COR-L47 (cell line): ENCODE measurements at places on chromosomes 7 and 10.
A peak's percentile ranks its signal among the peaks of the same experiment; 100 is the strongest.

DNA sequence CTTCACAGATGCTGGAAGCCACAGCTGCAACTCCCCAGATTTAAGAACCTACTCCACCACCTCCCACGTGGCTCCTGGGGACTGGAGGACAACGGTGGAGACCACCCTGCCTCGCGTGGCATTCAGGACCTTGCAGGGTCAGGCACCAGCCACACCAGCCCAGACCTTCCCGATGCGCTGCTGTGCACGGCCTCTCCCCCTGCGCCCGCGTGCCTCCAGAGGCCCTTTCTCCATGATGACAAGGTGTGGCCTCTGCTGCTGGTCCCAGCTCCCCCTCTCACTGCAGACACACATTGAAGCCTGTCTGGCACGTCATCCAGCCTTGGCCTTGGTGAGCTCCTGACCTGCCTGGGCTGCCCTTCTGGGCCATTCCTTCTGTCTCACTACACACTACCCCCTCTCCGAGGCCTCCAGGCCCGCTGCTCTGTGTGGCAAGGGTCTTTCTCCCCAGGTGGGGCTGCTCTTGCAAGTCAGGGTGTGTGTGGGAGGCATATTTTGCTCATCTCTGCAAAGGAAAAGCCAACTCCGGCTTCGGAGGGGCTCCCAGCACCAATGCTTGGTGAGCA, 254.8 kb downstream of the MAD1L1 start:
- no peak for DNase-seq

- DNase-seq, result no peak
These were observed 76.1 kb downstream of the ZNF277 start for GRCh38 chr7:112282476-112283188.

DNA sequence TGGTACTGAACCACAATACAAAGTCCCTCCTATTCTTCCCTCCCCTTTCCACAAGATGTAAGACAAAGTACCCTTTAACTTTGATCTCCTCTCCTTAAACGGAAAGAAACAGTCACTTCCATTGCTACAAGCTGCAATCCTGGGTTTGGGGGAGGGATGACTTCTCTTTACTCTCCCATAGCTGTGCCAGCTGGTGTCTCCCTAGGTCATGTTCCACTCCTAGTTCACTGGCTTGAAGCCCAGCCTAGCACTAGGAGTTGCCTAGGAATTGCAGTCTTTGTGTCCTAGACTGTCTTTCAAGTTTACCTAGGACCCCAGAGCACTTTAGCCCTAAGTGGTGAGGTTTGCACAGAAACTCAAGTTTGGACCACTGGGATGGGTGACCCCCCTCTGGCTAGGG, 311.1 kb downstream of the HPSE2 start:
- DNase-seq, result no peak

DNA sequence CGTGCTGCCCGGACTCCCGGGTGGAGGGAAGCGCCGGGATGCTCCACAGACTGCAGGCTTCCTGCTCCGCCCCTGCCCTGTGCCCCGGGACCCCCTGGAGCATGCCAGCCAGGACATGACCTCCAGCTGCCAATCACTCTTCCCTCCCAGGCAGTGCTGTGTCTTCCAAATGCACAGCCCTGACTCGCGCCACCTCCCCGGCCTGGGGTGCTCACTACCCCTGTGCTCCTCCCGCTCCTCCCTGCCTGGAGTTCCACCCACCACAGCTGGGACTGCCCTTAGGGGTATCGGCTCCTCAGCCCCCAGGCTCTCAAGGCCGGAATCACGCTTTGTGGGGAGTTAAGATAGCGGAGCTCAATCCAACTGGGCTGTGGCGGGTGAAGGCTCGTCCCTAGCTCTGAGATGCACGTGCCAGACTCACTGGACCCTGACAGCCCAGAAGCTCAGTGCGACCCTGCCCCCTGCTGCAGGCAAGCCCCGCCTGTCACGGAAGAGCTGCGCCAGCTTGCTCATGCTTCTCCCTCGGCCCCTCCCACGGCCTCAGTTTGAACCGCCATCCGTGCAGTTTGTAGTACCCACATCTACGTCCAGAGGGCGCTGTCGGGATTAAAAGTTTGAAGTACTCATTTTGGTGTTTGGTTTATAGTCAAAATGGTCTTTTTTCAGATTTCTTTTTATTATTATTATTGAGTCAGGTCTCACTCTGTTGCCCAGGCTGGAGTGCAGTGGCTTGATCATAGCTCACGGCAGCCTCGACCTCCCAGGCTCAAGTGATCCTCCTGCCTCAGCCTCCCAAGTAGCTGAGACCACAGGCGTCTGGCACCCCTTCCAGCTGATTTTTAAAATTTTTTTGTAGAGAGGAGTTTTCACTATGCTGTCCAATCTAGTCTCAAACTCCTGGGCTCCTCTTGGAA, 142.5 kb upstream of the TCERG1L start:
- DNase-seq, result no peak

- no peak for DNase-seq
These were observed 30.0 kb downstream of the SFXN4 start for GRCh38 chr10:119135513-119135881.

DNA sequence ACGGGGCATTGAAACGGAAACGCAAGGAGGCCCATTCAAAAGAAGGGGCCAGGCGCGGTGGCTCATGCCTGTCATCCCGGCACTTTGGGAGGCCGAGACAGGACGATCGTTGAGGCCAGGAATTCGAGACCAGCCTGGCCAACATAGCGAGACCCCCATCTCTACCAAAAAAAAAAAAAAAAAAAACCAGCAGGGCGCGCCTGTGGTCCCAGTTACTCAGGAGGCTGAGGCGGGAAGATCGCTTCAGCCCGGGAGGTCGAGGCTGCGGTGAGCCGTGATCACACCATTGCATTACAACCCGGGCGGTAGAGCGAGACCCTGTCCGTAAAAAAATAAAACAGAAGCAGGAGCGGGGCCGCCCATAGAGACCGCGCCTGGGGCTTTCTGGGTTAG, 396 bp downstream of the PSMG3 start:
- no peak for DNase-seq

DNA sequence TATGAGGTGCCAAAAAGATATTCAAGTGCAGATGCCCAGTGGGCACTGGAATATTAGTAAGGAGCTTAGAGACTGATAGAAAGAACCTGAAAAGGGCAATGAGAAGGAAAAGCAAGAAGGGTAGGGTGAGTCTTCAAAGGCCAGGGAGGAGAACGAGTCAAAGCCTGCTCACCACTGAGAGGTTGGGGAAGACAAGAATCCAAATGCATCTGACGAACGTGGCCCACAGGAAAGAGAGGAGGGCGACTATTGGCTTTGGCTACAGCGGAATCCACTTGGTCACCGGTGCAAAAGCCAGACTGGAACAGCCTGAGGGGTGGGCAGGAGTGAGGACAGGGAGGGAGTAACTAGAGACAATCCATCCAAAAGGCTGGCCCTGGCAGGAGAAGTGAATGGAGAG, 216.7 kb upstream of the KLF14 start:
- no peak for DNase-seq

- DNase-seq, result no peak
These were observed 30.2 kb downstream of the MICALL2 start for GRCh38 chr7:1428941-1429501.

GRCh38 chr10:116796469-116796868, 52.8 kb upstream of the ENO4 start:
- no peak for DNase-seq

GRCh38 chr7:13262929-13263530, 575.6 kb downstream of the ARL4A start:
- DNase-seq, result peak; percentile 19

DNA sequence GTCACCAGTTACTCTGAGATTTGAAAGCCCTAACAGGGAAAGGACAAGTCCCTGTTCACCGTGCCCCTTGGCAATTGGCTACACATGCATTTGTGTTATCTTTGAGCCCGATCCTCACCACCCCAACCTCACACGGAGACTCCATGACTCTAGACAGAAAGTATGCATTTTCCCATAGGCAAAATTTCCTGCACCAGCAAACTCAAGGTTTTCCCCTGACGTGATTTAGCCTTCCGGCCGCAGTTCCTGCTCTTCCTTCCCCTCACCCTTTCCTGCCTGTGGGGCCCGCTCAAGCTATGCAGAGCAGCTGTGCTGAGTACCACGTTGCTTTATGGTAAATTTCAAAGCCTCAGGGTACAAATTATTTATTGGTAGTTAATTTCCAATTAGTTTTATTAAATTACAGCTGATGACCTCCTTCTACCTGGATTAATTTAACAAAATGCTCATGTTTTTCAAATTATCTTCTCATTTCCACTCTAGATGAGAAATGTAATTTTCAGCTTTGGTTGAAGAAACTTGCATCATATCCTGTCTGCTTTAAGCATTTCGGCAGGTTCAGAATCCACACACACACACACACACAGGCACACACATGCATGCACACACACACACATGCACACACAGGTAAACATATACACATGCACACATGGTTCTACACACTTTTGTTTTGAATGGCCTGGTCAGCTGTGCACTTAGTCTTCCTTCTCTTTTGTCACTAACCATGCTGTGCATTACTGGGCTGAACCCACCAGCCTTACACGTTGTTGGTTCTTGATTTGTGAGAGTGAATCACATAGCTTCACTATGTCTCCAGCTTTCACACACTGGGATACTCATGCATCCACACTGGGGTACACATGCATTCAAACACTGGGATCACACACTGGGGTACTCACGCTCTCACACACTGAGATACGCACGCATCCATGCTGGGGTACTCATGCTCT, 283.1 kb upstream of the PITRM1 start:
- DNase-seq, result no peak

DNA sequence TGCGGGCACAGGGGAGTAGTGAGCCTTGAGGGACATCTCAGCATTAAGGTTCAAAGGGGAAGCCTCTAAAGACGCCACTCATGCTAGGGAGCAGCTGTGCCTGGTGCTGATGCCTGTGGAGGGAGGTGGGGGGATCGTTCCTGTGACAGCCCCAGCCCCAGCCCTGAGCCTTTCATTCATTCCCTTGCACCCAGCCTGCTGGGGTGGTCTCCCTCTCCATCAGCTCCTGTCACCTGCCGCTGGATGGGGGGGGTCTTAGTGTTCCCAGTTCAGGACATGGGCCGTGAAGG, 11.6 kb downstream of the ZNF316 start:
- DNase-seq, result no peak
